NCI-H2227 treated with DMSO at 0.1 percent for 48 hours (cell line): ENCODE measurements at places on chromosomes 16 and 17.

DNA sequence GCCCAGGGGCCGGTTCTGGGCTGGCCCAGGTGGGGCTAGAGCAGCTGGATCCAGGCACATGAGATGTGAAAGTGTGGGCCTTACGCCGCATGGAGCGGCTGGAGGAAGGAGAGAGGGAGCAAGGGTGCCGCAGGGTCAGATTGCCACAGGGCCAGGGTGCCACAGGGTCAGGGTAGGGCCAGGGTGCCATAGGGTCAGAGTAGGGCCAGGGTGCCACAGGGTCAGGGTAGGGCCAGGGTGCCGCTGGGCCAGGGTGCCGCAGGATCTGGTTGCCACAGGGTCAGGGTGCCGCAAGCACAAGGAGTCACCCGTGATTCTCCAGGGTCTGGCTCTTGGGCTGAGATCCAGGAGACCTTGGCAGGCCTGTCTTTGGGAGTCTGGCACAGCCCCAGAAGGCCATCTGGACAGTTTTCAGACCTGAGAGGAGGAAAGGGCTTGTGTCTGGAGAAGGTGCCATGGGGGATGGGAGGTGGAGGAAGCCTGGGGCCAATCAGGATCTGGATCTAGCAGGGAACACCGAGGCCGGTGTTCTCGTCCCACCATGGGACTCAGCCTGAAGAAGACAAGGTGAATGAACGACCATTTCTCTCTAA, 13.1 kb upstream of the LASP1NB start:
- no peak for DNase-seq

GRCh38 chr17:41777157-41777573, 9.3 kb downstream of the JUP start:
- no peak for DNase-seq

GRCh38 chr16:24526701-24527495, 12.5 kb upstream of the RBBP6 start:
- DNase-seq: no peak

- no peak for DNase-seq
Observed at GRCh38 chr17:75811174-75811573, 26.6 kb downstream of the UNK start.

- DNase-seq: no peak
Observed at GRCh38 chr17:35870906-35871819, 2.5 kb upstream of the HEATR9 start.
